ENCODE measurements at places on chromosomes 1 and 21.

- DNase-seq = no peak
Observed at GRCh38 chr1:13781228-13781627, 81.2 kb downstream of the PRDM2 start.

- no peak for DNase-seq
Observed at GRCh38 chr1:8153961-8154360, 127.9 kb upstream of the ERRFI1 start.

DNA sequence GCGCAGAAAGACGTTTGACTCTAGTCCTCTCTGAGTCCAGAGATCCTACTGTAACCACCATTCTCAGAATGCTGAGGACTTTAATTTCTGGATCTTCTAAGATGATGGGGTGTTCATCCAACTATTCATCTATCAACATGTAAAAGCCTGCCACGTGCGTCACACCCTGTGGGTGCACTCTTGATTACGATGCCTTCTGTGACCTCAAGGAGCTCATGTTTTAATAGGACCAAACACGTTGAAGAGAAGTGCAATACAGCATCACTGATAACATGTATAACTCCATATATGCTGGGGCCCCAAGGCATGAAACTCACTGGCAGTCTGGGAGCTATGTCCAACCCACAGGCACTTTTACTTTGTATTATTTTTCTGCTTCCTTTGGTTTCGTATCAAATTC, 19.0 kb downstream of the KIAA0040 start:
- DNase-seq = no peak

- DNase-seq = no peak
Observed at GRCh38 chr1:180040034-180040433, 85.4 kb downstream of the CEP350 start.

- DNase-seq = no peak
Observed at GRCh38 chr1:30111431-30111830, 612.0 kb downstream of the MATN1 start.

- DNase-seq = no peak
Observed at GRCh38 chr21:14762734-14763694, 216.9 kb upstream of the SAMSN1 start.

- DNase-seq = no peak
Observed at GRCh38 chr1:12407050-12407961, 177.5 kb downstream of the VPS13D start.

GRCh38 chr1:96981181-96981580, 259.6 kb downstream of the PTBP2 start:
- no peak for DNase-seq

DNA sequence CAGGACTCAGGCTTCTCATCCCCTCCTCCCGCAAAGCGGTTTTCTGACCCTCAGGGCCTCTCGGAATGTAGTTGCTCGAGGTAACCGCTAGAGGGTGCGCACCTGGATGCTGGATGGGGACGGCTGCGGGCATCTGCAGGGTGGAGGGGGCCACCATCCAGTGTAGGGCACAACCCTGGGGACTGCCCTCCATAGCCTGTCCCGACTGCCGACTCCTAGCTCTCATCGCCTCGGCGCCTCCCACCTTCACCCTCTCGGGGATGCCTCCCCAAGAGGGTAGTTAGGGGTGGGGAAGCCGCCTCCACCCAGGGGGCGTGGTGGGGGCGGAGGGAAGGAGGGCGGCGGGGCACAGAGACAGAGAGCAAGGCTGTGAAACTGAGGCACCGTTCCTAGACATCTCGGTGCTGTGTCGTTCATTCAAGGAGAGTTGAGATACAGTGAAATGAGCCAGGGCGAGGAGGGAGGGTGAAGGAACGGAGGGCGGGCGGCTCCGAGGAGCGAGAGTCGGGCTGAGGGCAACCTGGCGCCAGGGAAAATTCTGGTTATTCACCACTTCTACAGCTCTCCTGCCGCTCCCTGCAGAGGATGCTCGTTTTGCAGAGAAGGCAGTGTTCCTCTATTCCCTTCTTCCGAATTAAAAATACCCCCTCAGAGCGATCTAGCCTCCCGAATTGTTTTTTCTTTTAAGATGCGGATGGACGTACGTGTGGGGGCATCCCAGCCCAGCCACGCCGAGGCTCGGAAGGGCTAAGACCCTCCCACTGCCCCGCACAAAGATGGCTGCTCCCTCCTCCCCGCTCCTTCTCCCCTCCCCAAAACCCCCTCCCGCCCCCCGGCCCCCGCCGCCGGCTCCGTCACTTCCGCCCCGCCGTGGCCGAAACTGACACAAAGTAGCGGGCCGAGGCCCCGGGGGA, at the start of gene ATP8B2:
Gene ATP8B2, plus strand, starts transcription at position 857 of the 914 bp plus-strand sequence. CDS start 2,617 bp downstream, outside the sequence.
- DNase-seq = peak; percentile 72

DNA sequence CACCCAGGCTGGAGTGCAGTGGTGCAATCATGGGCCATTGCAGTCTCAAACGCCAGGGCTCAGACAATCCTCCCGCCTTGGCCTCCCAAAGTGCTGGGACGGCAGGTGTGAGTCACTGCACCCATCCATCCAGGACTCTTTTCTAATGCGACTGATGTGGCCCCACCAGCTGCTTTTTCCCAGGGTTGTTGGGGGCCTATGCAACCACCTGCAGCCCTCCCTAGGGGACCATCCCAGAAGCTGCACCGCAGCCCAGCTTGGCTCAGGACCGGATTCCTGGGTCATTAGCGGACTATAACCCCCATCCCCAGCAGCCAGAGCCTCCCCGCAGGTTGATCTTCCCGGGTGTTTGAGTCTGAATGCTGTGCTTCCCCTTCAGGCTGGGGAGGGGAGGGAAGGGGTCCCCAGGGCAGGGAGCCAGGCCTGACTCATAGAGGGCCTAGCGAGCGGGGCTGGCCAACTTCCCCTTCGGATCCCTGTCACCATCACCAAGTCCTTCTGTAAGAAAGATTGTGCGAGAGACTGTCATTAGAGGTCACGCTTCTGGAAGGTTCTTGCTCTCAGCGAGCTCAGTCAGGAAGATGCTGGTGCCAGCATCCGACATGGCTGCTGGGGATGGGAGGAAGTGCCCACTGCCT, 108.7 kb upstream of the ACTRT2 start:
- no peak for DNase-seq

GRCh38 chr1:169784102-169784501, 10.6 kb downstream of the METTL18 start:
- no peak for DNase-seq

DNA sequence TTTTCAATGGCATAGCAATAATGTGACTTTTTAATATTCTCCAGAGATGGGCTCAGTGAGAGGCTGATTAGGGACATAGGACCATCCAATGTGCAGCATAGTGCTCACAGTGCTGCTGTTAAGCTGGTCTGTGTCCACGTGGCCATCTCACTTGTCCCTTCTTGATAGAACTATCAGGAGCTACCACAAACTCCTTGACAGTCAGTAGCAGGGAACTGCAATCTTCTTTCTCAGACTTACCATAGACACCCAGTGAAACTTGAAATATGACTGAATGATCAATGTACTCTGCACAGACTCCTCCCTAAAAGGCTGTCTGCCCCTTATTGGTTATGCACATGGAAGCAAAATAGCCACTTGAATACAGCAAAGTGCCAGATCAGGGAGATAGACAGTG, 64.5 kb upstream of the WARS2 start:
- no peak for DNase-seq

DNA sequence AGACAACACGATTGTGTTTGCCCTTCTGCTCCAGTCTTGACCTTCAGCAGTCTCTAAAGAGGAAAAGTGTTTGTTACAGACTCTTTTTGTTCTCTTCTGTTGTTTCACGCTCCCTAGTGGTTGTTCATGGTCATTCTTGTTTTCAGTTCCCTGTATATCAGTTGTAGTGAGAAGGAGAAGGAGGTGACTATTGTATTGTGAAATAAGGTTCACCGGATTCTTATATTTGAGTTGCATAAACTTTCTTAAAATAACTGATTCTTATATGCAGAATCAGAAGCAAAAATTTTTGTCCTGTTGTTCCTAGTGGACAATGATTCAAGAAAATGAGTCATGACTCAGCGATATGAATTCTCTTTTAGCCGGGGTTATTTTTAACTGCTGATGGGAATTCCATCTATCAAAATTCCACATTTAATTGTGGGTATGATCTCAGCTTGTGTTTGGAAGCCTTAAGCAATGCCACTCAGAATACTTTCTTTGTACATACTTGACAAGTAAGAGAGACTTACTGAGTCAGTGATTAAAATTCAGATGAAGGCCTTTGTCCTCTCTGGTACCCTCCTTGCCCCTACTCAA, 152.2 kb downstream of the CLEC20A start:
- DNase-seq = no peak

DNA sequence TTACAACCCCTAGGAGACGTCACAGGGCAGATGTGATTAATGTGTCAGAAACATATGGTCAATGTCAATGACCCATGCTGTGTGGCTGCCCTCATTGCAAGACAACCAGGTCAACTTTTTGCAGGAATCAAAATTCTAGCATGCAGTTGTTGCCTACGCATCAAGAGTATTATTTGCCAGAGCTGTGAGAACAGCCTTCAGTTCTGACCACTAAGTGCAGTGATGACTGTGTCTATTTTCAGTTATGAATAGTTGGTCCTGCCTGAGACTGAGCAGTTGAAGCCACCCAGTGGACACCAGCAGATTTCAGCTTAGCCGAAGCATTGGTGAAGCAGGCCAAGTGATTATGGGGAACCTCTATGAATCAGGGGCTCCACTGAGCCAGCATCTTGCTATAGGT, 47.3 kb downstream of the LYPLAL1 start:
- DNase-seq = no peak

DNA sequence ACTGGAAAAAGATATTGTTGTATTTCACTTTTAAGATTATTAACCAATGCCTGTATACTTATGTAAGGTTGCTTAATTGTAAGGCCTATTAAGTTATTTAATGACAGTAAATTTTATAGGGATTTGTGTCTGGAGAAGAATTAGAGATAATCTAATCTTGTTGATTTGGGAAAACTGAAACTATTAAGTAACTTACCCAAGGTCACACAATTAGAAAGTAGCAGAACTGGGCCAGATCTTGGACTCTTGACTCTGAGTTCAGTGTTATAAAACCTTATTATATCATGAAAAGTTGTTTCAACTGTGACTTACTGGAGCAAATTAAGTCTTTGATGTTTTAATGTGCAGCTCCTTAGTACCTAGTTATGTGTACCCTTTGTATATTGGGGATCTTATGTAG, 38.5 kb downstream of the CAMTA1 start:
- DNase-seq = no peak

GRCh38 chr1:156358641-156359040, 10.4 kb upstream of the RHBG start:
- DNase-seq = no peak

DNA sequence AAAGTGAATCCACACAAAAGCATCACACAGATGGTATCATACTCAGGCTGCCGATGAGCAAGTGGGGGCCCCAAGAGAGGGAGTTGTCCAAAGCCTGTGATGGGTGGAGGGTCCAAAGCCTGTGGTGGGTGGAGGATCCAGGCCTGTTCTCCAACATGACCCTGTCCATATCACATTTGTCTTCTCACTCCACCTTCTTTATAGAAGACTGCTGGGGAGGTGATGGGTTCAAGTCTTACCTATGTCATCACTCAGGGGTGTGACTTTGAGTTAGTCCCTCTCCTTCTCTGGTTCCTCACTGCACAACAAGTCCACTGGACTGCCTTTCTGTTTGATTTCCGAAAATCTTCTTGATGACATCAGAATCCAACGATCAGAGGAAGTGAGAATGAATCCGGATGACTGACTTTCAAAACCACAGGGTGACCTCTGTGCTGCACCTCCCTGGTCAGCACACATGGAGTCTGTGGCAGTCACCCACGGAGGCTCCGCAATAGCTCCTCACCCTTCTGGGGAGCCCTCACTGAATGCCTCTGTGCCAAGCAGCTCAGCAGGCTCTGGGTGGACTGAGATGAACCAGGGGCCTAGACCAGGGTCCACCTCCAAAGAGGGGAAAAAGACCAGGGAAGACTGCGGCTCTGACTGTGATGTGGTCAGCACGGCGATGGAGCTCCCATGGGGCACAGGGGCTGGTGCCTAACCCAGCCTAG, 166.8 kb downstream of the HIVEP3 start:
- no peak for DNase-seq

DNA sequence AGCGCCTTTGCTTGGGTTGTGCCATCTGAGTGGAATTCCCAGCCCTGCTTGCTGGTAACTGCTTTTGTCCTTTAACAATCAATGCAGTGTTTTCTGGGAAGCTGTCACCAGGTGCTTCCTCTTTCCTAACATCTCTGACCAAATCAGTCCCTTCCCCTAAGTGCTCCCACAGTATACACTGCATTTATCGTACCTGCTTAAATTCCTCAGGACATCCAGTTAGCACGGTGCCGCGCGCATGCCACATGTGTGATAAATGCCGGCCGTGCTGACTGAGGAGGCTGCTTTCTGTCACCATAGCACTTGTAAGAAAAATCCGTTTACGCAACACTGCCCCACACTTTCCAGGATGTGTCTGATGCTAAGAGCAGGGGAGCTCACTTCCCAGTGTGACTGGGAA, 115.4 kb downstream of the BCAR3 start:
- no peak for DNase-seq

DNA sequence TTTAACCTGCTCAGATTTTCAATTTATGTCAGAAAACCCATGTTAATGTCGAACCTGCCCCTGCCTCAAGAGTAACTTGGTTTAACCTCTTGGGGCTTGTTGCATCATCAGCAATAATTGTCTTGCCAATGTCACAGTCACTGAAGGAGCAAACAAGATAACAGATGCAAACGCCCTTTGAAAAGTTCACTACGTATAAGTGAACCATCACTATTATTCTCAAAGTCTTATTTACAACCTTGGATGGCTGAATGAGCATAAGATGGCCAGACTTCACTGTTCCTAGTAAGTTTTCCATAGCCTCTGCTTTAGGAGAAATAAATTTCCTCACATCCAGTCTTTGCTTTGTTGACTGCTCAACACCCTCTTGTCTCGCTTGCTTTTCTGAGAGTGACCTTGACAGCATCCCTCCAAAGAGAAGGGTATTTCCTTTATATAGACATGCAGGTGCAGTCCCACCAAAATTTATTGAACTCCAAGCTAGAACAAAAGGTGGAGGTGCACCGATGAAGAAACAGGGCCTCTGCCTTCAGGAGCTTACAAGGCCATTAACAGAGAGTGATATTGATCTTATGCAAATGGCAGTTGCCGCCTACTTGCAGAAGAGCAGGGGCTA, 749 bp upstream of the LRIG2 start:
- no peak for DNase-seq

DNA sequence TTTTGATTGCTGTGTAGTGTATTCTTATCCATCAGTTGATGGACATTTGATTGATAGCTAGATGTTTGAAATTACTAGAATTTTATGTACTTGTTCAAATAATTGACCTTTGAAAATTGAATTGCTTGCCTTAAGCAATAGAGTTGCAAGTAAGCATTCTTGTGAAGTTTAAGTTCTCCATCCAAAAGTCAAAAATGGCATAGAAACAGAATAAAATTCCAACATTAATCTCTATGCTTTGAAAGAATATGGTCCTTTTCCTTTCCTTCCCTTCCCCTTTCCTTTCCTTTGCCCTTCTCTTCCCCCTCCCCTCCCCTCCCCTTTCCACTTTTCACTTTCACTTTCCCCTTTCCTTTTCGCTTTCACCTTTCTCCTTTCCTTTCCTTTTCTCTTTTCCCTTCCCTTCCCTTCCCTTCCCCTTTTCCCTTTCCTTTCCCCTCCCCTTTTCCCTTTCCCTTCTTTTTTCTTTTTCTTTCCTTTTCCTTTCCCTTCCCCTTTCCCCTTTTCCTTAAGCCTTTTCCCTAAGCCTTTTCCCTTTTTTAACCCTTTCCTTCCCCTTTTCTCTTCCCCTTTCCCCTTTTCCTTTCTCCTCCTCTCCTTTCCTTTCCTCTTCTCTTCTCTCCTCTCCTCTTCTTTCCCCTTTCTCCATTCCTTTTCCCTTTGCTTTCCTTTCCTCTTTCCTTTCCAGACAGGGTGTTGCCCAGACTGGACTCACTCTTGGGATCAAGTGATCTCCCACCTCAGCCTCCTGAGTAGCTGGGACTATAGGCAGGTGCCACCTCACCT, 67.4 kb downstream of the SASS6 start:
- no peak for DNase-seq
